ENCODE measurements at places on chromosomes 6 and 20.

DNA sequence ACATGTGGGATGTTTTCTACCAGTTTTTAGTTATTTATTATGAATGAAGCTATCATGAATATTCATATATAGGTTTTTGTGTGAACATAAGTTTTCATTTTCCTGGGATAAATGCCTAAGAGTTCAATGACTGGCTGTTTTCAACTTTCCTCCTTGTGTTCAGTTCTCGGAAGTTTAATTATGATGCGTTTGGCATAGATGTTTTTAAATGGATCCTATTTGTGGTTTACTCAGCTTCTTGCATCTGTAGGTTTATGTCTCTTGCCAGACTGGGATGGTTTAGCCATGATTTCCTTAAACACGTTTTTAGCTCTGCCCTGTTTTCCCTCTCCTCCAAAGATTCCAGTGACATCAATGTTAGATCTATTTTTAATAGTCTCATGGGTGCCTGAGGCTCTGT, 411.1 kb upstream of the CDH4 start:
- H3K4me3 ChIP-seq: no peak overlapping the region
- H3K27me3 ChIP-seq: no peaks in the 10 kb centered on the region
- no peaks in the 10 kb centered on the region for H3K4me1 ChIP-seq
- no peak overlapping the region for H3K27ac ChIP-seq

- peaks cover 7% of the 10 kb centered on the region for H3K27me3 ChIP-seq
- H3K27ac ChIP-seq: peak overlapping the region; percentile 99
- peaks cover 23% of the 10 kb centered on the region for H3K36me3 ChIP-seq
- H3K4me3 ChIP-seq: no peak overlapping the region
- no peak for DNase-seq
- H3K4me1 ChIP-seq: peaks cover 67% of the 10 kb centered on the region
These were observed 144.2 kb downstream of the DLL1 start for GRCh38 chr6:170146640-170147039.

- no peaks in the 10 kb centered on the region for H3K27me3 ChIP-seq
- no peaks in the 10 kb centered on the region for H3K36me3 ChIP-seq
- H3K4me1 ChIP-seq: peaks cover 25% of the 10 kb centered on the region
- no peak overlapping the region for H3K27ac ChIP-seq
- H3K4me3 ChIP-seq: peak overlapping the region; percentile 49
These were observed 61.7 kb downstream of the METTL24 start for GRCh38 chr6:110296241-110297025.

GRCh38 chr20:17871886-17872285, 96.7 kb downstream of the SNX5 start:
- H3K4me1 ChIP-seq: peaks cover 17% of the 10 kb centered on the region
- no peak for DNase-seq
- H3K4me3 ChIP-seq: no peak overlapping the region
- peaks cover 21% of the 10 kb centered on the region for H3K27me3 ChIP-seq
- H3K27ac ChIP-seq: peak overlapping the region; percentile 64

DNA sequence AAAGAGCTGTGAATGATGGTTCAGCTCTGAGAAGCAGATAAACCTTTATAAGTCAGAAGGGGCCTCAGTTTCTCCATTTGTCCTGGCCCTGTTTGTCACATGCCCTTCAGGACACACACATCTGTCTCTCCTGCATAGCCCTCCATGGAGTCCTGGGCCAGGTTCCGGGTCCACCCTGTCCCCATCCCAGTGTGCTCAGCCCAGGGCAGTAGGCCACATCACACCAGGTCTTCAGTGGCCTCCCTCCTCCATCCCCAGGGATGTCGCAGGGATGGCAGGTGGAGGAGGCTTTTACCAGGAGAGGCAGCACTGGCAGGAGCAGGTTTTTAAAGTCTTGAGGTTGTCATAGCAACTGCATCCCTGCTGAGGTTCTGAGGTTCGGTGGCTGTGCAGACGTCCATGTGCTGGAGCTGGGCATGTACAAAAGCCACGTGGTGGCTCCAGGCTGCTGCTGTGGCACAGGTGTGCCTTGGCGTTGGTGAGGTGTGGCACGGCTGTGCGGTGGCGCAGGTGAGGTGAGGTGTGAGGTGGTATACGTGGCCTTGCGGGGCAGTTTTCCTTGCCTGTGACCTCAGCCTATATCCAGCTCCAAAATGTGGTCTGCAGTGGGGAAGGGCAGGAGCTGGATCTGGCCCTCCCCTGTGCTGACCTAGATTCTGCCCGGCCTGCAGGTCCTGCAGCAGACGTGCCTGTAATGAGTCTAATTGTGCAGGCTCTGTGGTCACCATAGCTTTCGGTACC, 8.0 kb upstream of the NPBWR2 start:
- H3K27ac ChIP-seq: no peak overlapping the region
- no peaks in the 10 kb centered on the region for H3K36me3 ChIP-seq
- DNase-seq: peak; percentile 13
- H3K4me3 ChIP-seq: no peak overlapping the region
- H3K27me3 ChIP-seq: no peaks in the 10 kb centered on the region

DNA sequence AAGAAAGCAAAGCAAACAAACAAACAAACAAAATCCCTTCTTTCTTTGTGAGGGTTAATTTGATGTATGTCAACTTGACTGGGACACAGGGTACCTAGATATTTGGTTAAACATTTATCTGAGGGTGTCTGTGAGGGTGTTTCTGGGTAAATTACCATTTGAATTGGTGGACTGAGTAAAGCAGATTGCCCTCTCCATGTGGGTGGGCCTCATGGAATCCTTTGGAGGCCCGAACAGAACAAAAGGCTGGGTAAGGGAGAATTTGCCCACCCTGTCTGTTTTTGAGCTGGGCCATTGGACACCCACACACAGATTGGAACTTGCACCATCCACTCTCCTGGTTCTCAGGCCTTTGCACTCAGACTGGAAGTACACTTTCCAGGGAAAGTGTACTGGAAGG, 628.8 kb upstream of the CITED2 start:
- DNase-seq: no peak
- H3K36me3 ChIP-seq: no peaks in the 10 kb centered on the region
- no peak overlapping the region for H3K27ac ChIP-seq
- no peak overlapping the region for H3K4me3 ChIP-seq

DNA sequence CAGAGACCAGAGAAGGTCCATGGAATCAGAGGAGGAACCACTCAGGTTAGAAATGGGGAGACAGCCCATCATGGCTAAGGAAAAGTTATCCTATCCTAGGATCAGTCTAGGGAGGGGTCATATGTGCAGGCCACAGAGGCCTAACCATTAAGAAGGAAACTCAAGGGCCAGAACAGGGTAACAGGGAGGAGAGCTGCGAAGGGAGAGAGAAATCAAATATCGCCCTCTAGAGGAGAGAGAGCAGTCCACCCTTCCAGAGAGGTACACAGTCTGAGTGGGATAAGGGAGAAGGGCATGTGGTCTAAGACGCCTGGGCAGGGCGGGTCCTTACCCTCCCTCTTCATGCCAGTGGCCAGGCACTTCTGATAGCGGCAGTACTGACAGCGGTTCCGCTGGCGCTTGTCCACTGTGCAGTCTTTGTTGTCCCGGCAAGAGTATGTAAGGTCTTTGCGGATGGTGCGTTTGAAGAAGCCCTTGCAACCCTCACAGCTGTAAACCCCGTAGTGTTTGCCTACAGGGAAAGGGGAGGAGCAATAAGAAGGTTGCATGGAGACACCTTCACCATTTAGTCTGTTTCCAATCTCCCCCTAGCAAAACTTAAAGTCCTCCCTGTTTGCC, 2.9 kb downstream of the RXRB start:
- H3K4me3 ChIP-seq: no peak overlapping the region
- peak; percentile 55 for DNase-seq
- H3K36me3 ChIP-seq: peaks cover 56% of the 10 kb centered on the region
- peaks cover 47% of the 10 kb centered on the region for H3K4me1 ChIP-seq
- peak overlapping the region; percentile 0 for H3K27ac ChIP-seq

DNA sequence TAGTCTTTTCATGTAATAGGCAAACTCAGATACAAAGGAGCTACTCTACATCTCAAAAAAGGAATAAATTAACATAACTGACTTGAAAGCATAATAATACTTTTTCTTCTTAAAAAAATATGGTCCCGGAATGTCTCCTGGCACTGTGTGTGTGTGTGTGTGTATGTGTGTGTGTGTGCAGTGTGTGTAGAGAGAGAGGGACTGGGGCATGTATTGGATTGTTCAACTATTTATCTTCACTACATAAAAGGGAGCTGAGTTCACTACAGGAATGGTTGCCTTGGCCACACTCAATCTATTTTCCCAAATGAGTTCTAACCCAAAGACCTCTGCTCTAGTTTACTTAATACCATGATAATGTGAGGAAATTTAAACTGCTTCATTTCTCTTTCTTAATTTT, 51.1 kb downstream of the B3GAT2 start:
- no peak for DNase-seq
- H3K27ac ChIP-seq: no peak overlapping the region
- no peaks in the 10 kb centered on the region for H3K4me1 ChIP-seq
- H3K27me3 ChIP-seq: peaks cover 12% of the 10 kb centered on the region

DNA sequence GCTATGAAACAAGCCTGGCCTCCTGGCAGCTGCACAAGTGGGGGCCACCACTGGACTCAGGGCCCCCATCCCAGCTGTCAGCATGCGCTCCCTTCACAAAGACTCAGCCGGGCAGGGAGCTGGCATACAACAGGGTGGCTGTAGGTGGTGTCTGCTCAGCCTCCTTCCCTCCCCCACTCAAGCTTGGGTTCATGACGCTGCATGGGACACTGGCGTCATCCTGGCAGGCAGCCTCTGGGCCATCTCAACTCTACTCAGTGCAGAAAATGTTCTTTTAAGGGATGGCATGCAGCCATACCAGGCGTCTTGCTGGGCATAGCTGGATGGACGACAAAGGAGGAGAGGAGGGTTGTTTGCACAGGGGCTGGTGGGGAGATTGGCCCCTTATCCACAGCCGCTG, 30.5 kb downstream of the SAYSD1 start:
- H3K27ac ChIP-seq: no peak overlapping the region
- peaks cover 13% of the 10 kb centered on the region for H3K4me1 ChIP-seq
- H3K27me3 ChIP-seq: peaks cover 20% of the 10 kb centered on the region

GRCh38 chr6:27591699-27592480, 119.0 kb upstream of the ZNF184 start:
- peaks cover 15% of the 10 kb centered on the region for H3K27me3 ChIP-seq
- no peak overlapping the region for H3K4me3 ChIP-seq
- DNase-seq: peak; percentile 31
- H3K36me3 ChIP-seq: no peaks in the 10 kb centered on the region
- peaks cover 3% of the 10 kb centered on the region for H3K4me1 ChIP-seq

- no peak overlapping the region for H3K27ac ChIP-seq
- no peak overlapping the region for H3K4me3 ChIP-seq
- no peak for DNase-seq
- H3K36me3 ChIP-seq: no peaks in the 10 kb centered on the region
- H3K27me3 ChIP-seq: peaks cover 12% of the 10 kb centered on the region
These were observed 14.5 kb upstream of the SEC63 start for GRCh38 chr6:107972413-107973096.

- H3K4me1 ChIP-seq: no peaks in the 10 kb centered on the region
- H3K36me3 ChIP-seq: no peaks in the 10 kb centered on the region
These were observed 652.4 kb upstream of the CHD6 start for GRCh38 chr20:42270539-42270938.

DNA sequence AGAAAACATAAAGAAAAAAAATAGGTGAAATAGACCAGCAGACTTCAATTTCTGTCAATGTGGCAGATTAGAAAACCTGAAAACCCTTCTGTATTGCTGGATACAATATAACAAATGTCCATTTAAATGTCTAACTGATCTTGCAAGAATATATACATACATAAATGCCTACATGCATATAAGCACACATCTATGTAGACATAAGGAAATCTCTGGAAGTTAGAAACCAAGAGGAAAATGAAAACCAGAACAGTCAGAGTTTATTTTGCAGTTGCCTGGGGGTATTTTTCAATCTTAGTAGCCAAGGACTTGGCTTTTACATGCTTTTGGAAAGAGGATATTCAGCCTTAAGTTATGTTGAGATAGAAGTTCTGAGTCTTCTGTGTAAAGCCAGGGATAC, 184.0 kb downstream of the RPS12 start:
- H3K27ac ChIP-seq: no peak overlapping the region
- no peaks in the 10 kb centered on the region for H3K4me1 ChIP-seq
- H3K36me3 ChIP-seq: no peaks in the 10 kb centered on the region
- no peak for DNase-seq

- H3K4me1 ChIP-seq: no peaks in the 10 kb centered on the region
- no peak overlapping the region for H3K27ac ChIP-seq
- H3K4me3 ChIP-seq: no peak overlapping the region
- no peaks in the 10 kb centered on the region for H3K36me3 ChIP-seq
These were observed 378.8 kb downstream of the QKI start for GRCh38 chr6:163793011-163793983.

GRCh38 chr6:167919349-167919748, 78.1 kb upstream of the KIF25 start:
- H3K36me3 ChIP-seq: no peaks in the 10 kb centered on the region
- DNase-seq: no peak
- no peaks in the 10 kb centered on the region for H3K27me3 ChIP-seq
- no peak overlapping the region for H3K4me3 ChIP-seq

GRCh38 chr20:54067606-54068174, 2.7 kb downstream of the BCAS1 start:
- peaks cover 7% of the 10 kb centered on the region for H3K4me1 ChIP-seq
- no peaks in the 10 kb centered on the region for H3K27me3 ChIP-seq
- no peak overlapping the region for H3K4me3 ChIP-seq
- no peak overlapping the region for H3K27ac ChIP-seq

DNA sequence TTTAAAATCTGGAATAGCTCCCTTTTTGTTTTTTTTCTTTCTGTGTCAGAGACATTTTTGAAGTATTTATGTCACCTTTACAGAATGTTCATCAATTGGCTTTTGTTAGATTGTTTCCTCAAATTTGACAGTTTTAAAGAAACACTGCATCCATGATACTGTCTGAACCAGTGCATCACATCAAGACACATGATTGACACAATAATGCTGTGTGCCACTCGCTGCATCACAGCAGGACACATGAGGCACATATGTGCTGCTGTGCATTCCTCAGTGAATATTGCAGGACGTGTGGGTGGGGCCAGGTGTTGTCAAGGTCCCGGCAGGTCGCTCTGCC, 37.4 kb downstream of the ERMARD start:
- H3K4me1 ChIP-seq: peaks cover 14% of the 10 kb centered on the region
- DNase-seq: no peak
- H3K36me3 ChIP-seq: peaks cover 3% of the 10 kb centered on the region
- H3K27ac ChIP-seq: no peak overlapping the region

- DNase-seq: no peak
- peaks cover 4% of the 10 kb centered on the region for H3K4me1 ChIP-seq
- H3K27me3 ChIP-seq: no peaks in the 10 kb centered on the region
- peak overlapping the region; percentile 20 for H3K27ac ChIP-seq
These were observed 27.5 kb upstream of the AVP start for GRCh38 chr20:3111995-3112394.

All from activated CD8-positive, alpha-beta T cell treated with anti-CD3 and anti-CD28 coated beads, Interleukin-2, amount 10 ng/mL, durations not matched to agents 7 days and 5 days (primary cell).